ENCODE measurements at places on chromosomes 13 and 19.

DNA sequence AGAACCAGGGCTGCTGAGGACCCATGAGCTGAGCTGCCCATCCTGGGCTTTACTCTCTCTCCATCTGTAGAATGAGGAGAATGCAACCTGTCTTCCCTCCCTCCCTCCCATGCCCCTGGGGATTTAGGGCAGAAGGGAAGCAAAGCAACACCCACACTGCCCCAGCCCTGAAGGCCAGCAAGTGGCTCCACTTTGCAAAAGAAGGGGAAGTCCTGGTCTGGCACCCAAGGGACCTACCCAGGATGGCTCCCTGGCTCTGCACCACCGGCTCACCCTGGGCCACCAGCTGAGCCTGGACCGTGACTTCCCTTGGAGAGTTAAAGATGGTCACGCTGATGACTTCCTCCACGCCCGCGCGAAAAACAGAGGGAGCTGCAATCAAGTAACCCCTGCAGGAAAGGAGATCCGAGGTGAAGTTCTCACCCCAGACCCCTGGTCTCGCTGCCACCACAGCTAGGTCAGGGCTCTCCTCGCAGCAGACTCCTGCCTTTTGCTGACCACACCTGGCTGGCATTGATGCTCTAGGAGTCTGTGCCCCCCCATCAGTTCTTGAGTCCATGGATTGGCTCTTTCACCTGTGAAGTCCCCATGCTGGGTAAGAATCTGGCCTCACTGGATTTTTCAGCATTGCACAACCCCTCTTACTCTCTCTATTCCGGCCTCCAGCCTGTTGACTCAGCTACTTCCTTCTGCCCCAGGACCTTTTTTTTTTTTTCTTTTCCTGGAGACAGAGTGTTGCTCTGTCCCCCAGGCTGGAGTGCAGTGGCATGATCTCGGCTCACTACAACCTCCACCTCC lies 4.6 kb downstream of the CPAMD8 start:
- DNase-seq = no peak

- DNase-seq = no peak
Measured at GRCh38 chr13:55653497-55653896, 1487.2 kb upstream of the PRR20A start.

- no peak for DNase-seq
Measured at GRCh38 chr13:40940841-40941240, 78.3 kb downstream of the ELF1 start.

GRCh38 chr19:7930765-7931164 lies 4.8 kb upstream of the CTXN1 start:
- DNase-seq = no peak

GRCh38 chr13:80642641-80643040 lies 301.7 kb upstream of the SPRY2 start:
- DNase-seq = no peak

- DNase-seq = no peak
Measured at GRCh38 chr19:39553082-39553652, 13.2 kb upstream of the EID2 start.

- no peak for DNase-seq
Measured at GRCh38 chr13:72678312-72678711, 49.1 kb downstream of the MZT1 start.

DNA sequence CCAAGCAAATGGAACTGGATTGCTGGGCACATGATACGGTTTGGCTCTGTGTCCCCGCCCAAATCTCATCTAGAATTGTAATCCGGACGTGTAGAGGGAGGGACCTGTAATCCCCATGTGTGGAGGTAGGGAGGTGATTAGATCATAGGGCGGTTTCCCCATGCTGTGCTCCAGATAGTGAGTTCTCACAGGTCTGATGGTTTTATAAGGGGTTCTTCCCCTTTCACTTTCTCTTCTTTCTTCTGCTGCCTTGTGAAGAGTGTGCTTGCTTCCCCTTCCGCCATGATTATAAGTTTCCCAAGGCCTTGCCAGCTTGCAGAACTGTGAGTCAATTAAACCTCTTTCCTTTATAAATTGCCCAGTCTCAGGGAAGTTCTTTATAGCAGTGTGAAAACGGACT lies 32.6 kb upstream of the MTIF3 start:
- DNase-seq = no peak

GRCh38 chr19:52786078-52786463 lies 520 bp downstream of the ZNF600 start:
- DNase-seq = no peak

DNA sequence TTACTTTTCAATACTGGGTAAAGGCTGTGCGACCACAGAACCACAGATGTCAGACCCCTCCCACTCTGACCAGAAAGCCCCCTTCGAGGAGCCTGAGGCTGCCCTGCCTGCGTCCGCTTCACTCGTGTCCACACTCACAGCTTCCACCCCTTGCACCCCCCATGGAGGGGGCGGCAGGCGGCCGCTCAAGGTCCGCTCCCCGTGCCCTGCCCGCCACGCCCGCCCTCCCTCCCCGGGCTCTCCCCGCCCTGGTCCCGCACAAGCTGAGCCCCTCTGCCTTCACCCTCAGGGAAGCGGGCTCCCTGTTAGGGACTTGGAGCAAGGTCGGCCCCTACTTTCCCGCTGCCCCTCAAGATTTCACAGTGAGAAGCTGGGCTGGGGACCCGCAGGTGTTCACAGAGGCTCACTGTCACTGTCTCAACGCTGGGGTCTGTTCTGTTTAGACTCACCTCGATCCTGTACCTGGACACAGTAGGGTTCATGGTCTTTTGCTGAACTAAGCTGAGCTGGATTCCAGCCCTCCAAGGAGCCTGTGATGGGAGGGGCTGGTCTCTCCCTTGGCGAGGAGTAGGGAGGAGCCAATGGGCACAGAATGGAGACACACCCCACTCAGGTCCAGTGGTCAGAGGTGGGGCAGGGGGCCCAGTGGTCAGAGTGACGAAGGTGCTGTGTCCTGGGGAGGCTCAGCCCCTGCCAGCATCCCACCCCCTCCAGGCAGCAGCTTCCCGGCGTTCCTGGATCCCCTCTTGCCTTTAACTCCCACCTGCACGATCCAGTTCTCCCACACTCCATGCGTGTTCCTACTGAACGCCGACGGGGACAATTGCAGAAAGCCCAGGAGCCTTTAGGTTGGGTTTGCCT lies 69.5 kb downstream of the SPACA7 start:
- no peak for DNase-seq

DNA sequence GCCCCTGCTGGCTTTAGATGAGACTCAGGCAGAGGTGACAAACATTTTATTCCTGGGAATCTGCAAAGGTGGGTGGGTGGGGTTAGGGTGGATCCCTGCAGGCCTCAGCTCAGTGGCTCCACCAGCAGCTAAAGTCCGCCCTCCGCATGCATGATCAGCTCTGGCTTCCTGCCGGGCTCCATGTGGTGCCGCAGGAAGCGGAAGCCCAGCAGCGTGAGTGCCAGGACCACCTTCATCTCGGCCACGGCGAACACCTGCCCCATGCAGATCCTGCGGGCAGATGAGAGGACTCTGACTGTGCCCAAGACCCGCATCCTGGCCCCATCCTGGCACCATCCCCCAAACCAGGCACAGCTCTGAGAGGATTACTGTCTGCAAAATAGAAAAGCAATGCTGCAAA lies 26.3 kb downstream of the CYP4F2 start:
- no peak for DNase-seq

GRCh38 chr13:52707375-52707774 lies 32.2 kb downstream of the CNMD start:
- peak; percentile 51 for DNase-seq

All from SK-MEL-5 (cell line).